ENCODE measurements at places on chromosomes 13 and 19. TPM values are rescaled to one million over a fixed set of nuclear protein-coding genes. Genes with fewer than 3 reads are reported as not detected.

- DNase-seq = no peak
Observed at GRCh38 chr13:77507931-77508776, 27.4 kb upstream of the SCEL start.

Gene APLP1
- 37.9 TPM for polyA plus RNA-seq

GRCh38 chr19:28443361-28443760 is 769.6 kb downstream of the UQCRFS1 start:
- no peak for DNase-seq

- DNase-seq = peak; percentile 52
Observed at GRCh38 chr13:19862481-19863313, 752 bp downstream of the ZMYM5 start.

Measured in testis (tissue), 5 donors.